ENCODE measurements at places on chromosomes 3 and 15.

- DNase-seq = no peak
These were observed 84.9 kb downstream of the EEFSEC start for GRCh38 chr3:128238184-128238489.

DNA sequence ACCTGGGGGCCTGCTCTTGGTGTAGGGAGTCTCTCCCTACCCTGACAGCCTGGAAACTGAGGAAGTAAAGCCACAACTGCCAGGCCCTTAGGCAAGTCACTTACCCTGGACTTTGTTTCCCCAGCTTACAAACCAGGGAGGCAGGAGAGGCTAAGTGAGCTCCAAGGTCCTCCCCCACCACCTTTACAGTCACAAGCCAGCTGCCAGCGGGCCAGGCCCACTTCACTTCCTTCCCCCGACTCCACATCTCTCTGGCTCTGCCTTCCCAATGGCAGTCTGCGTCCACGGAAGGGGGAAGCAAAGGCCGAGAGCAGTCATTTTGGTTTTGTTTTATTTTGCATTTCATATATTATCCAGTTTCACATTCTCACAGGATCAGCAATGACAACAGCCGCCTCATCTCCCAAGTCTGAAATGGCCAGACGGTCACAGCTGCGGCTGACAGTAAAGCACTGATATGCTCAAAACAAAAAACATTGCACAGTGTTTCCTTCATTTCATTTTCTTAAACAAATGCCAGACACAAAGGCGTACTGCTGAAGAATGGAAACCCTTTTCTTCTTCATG lies 35.7 kb downstream of the RBPMS2 start:
- DNase-seq = no peak

GRCh38 chr3:160827516-160827915 lies 71.5 kb downstream of the PPM1L start:
- no peak for DNase-seq

- no peak for DNase-seq
These were observed 530.7 kb downstream of the EPHB1 start for GRCh38 chr3:135325726-135326235.

DNA sequence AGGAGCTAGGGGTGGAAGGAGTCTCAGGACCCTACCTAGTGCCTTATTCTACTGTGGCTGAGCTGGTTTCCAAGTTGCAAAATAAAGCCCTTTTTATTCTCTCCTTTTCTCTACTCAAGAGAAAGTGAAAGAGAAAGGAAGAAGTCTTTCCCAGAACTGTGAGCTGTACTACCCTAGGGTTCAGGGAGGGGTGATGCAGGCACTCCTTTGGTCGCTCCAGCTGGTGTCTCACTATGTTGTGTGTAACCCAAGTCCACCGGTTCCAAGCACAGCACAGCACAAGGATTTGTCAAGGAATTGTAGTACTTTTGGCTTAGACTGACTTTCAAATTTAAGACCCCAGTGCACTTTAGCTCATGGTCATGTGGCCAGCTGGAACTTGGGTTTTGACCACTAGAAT lies 1721.7 kb downstream of the OTOL1 start:
- DNase-seq = no peak

DNA sequence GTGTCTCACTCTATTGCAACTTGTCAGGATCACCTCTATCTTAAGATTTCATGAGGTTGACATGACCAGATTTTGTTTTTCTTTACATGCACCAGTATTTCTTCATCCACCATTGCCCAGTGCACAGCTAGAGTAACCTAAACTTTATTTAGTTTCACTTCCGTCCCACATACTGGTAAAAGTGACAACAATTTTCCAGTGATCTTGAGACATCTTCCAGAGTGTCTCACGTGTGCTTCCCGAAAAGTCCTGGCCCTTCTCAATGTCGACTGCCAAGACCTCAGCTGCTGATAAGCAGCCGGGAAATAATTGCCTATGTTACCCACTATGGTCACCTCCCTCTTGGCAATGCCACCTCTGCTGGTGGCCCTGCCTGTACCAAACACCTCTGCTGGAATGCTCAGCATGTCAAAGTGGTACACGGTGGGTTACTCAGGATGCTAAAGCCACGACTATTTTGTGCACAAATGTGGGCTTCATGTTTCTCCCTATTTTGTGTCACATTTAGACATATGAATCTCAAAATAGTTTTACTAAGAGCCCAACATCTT lies 379.7 kb upstream of the TGFBR2 start:
- no peak for DNase-seq

- no peak for DNase-seq
These were observed 101.6 kb upstream of the ARHGEF3 start for GRCh38 chr3:56903231-56903782.

DNA sequence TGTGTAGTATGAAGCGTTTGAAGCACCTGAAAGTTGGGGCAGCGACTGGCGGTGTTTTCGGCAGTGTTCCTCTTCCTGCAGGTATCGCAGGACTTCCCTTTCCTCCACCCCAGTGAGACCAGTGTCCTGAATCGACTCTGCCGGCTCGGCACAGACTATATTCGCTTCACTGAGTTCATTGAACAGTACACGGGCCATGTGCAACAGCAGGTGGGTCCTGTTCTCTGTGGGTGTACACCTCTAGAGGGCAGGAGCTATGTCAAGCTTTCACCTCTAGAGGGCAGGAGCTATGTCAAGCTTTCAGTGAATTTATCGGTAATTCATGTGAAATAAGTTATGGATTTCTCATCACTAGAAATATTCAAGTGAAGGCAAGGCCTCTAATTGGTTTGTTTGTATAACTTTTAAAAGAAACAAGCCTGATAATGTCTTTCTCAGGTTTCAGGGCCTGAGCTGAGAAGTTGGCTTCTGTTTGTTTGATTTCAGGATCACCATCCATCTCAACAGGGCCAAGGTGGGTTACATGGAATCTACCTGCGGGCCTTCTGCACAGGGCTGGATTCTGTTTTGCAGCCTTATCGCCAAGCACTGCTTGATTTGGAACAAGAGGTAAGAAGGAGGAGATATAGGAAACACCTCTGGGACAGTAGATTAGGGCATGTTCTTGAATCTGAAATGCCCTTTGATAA lies 5.3 kb downstream of the TUBGCP4 start:
- DNase-seq = no peak

GRCh38 chr15:78365917-78366316 lies 25.8 kb downstream of the CRABP1 start:
- no peak for DNase-seq

- no peak for DNase-seq
These were observed 14.7 kb downstream of the TM4SF4 start for GRCh38 chr3:149489060-149489690.

- DNase-seq = no peak
These were observed 809.7 kb downstream of the NR2F2 start for GRCh38 chr15:97140216-97140615.

GRCh38 chr3:89186456-89186855 lies 79.0 kb downstream of the EPHA3 start:
- DNase-seq = no peak

DNA sequence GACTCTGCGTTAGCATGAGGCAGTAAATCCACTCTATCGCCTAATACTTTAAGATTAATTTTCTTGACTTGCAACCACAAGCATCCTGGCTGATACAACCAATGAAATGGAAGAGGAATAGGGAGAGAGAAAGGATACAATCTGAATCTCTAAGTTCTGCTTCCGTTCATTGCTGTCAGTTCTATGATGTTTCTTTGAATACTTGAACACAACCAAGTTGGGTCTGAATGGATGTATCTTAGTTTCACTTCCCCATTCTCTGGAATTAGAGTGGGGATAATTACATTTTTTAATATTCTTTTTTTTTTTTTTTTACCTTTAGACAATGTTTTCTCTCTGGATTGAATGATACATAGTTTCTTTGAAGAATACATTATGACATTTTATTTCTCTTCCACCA lies 22.9 kb downstream of the PDE8A start:
- no peak for DNase-seq

DNA sequence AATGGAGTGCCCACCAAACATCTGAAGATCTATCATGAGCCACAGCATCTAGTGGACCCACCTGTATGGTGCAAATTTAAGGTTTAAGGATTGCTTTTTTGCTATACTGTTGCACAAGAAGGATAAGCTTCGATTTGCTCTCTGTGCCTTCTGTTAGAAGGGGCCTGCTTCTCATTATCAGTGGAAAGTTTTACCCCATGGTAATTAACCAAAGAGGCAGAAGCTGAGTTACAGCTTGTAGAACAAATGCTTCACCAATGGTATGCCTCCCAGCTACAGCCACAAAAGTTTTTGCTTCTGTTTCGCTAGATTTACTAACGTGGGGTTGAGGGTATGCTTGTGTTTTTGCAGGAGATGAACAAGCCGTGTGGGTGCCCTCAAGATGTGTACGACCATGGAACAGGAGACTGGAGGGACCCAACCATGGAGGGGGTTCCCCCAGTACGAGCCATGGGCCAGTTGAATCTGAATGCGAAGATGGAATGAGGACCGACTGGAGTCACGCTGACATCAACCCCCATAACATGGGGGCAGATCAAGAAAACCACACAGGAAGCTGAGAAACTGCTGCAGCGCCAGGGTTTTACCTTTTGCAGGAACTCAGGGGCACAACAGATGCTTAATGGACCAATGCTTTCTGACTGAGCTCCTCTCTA lies 43.5 kb downstream of the ACAD9 start:
- peak; percentile 22 for DNase-seq

GRCh38 chr3:45026038-45026437 lies at the start of gene CLEC3B:
Gene CLEC3B, plus strand, starts transcription at chr3:45026303. Its CDS starts 60 bp downstream, at chr3:45026363.
- no peak for DNase-seq

- no peak for DNase-seq
These were observed 28.8 kb downstream of the SIAH2 start for GRCh38 chr3:150733936-150734794.

DNA sequence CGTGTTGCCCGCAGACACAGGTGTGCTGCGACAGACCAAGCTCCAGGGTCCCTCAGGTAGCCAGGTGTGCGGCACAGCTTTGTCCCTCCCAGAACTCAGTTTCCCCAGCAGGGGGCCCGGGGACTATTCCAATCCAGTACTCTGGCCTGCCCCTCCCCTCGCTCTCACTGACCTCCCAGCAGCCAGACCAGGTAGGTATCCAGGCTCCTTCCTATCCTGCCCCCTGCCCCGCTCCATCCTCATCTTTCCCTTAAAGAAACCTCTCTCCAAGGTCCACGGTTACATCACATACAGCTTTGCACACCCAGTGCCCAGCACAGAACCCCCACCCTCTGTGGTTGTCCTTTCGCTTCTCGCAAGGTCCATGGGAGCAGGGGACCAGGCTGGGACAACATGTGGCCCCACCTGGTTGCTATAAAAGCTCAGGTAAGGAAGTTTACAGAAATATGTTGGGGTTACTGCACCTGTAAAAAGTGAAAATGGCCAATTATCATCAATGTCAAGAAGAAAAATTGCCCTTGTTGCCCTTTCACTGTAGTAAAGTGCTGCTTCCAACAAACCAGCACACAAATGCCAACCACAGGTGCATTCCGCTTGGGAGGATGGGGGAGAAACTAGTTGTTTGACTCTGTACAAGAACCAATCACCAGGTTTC lies 7.3 kb upstream of the CYP11A1 start:
- DNase-seq = peak; percentile 10

GRCh38 chr3:132220986-132221385 lies 96.2 kb upstream of the ACP3 start:
- DNase-seq = no peak

- no peak for DNase-seq
These were observed 148.4 kb upstream of the CGNL1 start for GRCh38 chr15:57227899-57228298.

DNA sequence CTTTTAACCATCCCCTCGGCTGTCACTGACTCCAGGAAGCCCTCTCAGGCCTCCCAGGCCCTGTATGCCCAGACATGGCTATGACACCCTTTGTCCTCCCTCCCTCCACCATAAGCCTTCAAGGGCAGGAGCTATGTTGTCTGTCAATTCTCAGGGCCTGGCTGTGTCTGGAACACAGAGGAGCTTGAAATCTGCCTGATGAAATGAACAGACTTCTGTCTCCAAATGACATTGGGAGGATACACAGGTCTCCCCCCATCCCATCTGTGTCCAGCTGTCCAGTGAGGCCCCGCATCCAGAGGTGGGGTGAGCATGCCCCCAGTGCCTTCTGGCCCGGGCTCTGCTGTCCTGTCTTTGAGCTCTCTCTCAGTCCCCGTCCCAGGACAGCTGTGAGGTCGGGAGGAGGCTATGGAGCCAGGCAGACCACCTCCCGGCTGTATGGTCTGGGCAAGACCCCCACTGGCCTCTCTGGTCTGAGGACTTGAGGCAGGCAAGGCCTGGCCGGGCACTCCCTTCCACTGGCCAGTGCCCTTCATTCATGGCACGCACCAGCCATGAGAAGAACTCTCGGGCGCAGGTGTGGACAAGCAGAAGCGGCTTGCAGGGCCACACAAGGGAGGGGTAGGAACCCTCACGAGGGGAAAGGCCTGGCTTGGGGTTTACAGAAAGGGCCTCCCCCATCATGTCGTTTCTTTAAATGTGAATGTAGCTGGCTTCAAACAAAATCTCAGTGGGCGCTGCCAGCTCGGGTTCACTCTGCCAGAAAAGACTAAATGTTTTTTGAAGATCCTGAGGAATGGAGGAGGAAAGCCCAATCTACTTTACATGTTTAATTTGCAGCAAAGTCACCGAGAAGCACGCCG lies 38.9 kb downstream of the PCSK6 start:
- DNase-seq = no peak

- no peak for DNase-seq
These were observed 12.5 kb upstream of the SKIL start for GRCh38 chr3:170344971-170345370.

- DNase-seq = no peak
These were observed 29.8 kb upstream of the MUC20 start for GRCh38 chr3:195690951-195691350.

DNA sequence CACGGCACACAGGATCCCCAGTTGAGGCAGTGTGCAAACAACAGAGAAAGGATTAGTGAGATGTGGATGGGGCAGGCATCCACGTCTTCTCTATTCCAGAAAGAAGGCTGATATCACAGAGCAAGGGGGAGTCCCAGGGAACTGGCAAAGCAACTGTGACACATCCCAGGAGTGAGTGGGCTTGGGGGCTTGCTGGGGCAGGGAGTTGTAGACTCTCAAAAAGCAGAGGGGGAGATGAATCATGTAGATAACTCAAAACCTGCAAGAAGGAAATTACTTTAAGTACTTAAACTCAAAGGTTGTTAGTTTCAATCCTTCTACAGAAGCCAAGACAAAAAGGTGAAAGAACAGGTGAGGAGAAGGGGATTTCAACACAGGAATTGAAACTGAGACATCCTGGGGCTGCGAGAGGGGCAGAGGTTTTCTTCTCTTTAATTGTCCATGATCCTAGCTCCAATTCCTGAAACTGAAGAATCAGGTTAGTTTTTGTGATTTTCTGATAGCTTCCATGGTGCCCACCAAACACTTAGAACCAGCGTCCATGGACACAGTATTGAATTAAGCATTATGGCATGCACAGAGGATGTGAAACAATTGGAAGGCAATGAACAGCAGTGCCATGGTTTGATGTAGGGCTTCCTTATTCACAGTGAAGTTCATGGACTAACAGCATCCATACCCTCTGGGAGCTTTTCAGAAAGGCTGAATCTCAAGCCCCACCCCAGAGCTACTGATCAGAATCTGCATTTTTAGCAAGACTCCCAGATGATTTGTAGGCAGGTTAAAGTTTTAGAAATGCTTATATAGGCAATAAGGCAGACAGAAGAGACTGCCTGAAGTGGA lies 52.0 kb downstream of the CCR3 start:
- no peak for DNase-seq
